ENCODE measurements at places on chromosomes 4 and X.

DNA sequence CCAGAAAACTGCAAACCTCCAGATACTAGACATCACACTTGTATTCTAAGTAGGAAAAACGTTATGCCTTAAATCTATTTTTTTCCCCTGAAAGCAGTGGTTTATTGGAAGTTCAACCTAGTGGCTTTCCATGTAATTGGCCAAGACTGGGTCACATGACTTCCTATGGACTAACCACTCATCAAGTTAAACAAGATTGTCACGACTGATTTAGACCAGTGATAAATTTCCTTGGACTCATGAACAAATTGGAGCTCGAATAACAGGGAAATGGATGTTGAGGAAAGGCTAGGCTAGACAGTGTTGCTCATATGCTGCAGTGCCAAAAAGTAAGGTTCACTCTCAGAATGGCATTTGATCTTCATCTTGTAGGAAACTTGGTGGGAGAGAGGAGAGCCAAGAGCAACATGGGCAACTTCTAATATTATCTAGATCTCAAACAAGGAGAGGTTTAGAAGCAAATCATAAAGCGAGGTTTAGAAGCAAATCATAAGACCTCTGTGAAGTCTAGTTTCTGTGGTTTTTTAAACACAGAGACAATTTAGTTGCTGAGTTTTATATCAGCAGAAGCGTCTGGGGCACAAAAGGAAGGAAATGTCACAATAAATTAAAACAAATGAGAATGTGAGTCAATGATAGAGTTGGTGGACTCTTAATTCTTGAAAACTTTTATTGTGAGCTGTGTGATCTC lies 165.6 kb upstream of the BOD1L1 start:
- DNase-seq, result no peak

DNA sequence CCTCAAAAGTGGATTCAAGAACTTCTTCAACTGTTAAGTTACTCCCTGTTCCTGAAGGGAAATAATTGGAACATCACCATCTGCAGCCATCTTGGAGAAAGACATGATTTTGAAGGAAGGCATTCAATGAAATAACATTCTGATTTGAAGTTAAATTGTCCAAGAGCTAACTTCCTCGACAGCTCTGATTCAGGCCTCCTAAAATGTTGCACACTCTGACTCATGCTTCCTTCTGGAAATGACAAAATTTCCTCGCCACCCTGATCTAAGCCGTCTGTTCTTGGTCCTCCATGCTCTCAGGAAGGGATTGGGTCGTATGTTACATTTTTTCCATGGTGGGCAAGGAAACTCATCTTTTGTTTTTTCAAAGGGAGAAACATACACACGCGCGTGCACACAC lies 496.9 kb upstream of the DIPK2B start:
- no peak for DNase-seq

DNA sequence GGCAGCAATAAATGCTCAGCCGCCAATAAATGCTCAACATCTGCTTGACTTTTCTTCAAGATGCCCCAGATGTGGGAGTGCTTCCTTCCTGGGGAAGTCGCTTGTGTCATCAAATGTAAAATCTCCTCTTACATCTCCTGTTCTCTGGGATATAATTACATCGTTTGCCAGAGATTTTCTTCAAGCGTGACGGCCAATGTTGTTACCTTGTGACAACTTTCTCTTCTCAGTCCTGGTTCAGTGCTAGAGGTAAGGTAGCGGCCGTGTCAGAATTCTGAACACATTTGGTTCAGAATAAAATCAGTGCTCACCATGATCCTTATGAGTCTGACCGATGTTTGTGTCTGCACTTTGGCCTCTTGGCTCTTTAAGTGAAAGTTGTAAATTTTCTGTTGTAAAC lies 102.5 kb downstream of the ASMT start:
- DNase-seq, result no peak

- no peak for DNase-seq
Measured at GRCh38 chr4:91322961-91323360, 980.8 kb upstream of the GRID2 start.

DNA sequence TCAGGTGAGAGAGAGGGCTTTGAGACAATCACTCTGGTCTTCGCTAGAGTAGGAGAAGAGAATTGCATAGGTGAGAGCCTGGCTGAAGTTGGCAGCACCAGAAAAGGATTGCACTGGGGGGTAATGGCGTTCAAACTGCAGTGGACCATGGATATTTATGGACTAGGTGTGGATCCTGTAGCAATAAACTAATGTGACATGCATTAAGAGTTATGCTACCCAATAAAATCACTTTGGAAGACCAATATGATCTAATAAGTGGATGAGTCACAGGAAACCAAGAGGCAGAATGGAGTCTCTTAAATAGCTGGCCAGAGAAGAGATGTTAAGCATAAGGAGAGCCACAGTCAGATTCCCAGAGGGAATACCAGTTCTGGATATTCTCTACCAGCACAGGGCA lies 259.8 kb downstream of the FBXO8 start:
- no peak for DNase-seq

DNA sequence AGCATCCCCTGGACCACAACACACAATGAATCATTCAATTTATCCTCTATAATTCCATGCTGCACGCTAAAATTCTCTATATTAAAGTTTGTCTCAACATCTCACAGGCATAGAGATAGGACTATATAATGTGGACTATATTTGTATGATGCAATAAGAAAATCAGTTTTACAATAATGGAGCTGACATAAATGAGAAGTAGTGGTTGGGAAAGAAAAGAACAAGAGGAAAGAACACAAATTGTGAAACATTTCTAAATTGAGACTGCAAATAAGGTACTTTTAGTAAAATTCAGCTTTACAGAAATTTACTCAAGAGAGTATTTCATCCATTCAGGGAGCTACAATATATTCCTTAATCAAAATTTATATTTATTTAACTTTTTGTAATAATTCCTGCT lies 120.4 kb downstream of the ARAP2 start:
- DNase-seq, result no peak

DNA sequence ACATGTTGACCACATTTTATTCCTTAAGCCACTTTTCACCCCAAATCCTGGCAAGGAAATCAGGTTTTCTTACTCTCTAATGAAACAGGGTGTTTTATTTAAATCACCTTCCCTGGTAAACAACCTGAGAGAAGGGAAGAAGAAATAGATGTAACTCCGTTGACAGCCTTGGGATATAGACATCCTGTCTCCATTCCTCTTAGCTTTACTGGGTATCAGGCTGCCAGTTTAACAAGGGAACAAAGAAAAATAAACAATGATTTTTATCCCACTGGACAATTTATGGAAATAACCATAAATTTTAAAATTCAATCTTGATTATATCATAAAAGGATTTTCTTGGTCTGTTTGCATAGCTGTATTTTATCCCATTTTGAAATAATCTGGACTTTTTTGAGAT lies 49.2 kb downstream of the EDNRA start:
- no peak for DNase-seq

GRCh38 chr4:81503586-81503985 lies 31.9 kb upstream of the RASGEF1B start:
- no peak for DNase-seq

DNA sequence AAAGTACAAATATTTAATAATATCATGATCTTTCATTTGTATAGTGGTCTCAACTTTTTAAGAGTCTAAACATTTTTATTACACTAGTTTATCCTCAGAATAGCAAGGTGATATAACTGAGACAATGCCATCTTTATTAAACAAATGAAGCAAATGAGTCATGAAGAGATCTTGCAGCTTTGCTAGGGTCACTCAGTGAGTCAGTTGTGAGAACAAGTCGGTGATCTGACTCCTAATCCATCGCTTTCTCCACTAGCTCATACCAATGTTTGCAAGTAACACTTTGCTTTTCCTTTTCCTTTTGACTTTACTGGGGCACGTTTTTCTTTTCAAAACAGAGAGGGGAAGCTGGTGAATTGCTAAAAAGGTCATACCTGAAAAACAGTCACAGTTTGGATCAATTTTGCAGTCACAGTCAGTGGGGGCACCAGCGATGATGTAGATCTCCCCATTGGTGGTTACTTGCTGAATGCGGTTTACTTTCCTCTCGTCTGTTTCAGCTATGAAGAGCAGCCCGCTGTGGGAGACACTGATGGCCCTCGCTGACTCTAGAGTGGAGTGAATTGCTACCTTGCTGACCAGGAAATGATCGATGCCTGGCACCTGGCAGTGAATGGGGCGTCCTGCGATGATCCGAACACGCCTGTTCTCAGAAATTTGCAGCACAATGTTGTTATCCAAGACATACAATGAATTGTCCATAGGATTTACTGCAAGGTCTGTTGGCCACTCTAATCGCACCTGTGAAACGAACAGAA lies 75.7 kb downstream of the SH2D1A start:
- DNase-seq, result no peak

- DNase-seq, result no peak
Measured at GRCh38 chr4:105992641-105993305, 97.5 kb downstream of the NPNT start.

GRCh38 chrX:130468395-130468923 lies 66.7 kb downstream of the RBMX2 start:
- DNase-seq, result no peak

DNA sequence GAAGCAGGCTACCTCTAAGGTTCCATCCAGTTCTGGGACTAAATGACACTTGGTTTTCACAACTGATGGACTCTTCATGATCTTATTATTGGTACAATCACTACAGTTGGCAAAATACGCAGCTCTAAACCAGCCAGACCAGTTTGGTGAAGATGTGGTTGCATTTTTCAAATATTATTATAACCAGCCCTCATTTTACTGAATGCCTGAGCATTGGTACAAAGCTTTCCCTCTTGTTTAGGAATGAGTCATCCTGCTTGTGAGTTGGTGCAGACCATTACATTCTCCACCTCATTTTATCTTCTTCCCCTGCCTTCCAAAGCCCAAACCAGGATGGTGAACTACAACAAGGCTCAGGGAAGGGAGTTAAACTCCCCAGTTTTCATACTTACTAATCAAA lies 223.1 kb downstream of the KDR start:
- DNase-seq, result no peak

- no peak for DNase-seq
Measured at GRCh38 chrX:129632443-129632842, 22.3 kb downstream of the APLN start.

GRCh38 chr4:132483-132882 lies 8.2 kb downstream of the ZNF718 start:
- DNase-seq, result no peak

- DNase-seq, result no peak
Measured at GRCh38 chrX:9875801-9876200, 89.6 kb downstream of the SHROOM2 start.

- no peak for DNase-seq
Measured at GRCh38 chrX:150546711-150547153, 21.7 kb upstream of the MTM1 start.

- DNase-seq, result no peak
Measured at GRCh38 chr4:100224721-100225120, 34.5 kb upstream of the DDIT4L start.

- no peak for DNase-seq
Measured at GRCh38 chrX:155028129-155028528, 1.5 kb downstream of the FUNDC2 start.

- no peak for DNase-seq
Measured at GRCh38 chrX:130125091-130125874, 15.0 kb upstream of the ELF4 start.

GRCh38 chrX:43018031-43018430 lies 240.1 kb upstream of the PPP1R2C start:
- no peak for DNase-seq

DNA sequence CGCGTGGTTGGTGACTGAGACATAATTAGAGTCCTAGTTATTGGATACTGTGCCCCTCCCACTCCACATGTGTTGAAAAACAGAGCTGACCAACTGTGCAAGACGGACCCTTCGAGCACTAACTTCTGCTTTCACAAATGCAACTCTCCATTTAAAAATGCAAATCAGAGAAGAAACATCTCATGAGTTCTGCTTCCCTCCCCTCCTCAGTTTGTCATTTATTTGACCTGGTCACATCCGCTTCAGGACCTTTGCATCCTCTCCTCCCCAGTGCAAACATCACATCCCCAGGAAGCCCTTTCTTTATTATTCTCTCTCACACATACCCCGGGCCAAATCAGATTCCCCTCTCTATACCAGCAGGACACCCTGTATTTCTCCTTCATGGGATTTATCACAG lies 38.1 kb upstream of the NOCT start:
- peak; percentile 59 for DNase-seq

GRCh38 chrX:119721487-119721886 lies 28.5 kb upstream of the SEPTIN6 start:
- no peak for DNase-seq

DNA sequence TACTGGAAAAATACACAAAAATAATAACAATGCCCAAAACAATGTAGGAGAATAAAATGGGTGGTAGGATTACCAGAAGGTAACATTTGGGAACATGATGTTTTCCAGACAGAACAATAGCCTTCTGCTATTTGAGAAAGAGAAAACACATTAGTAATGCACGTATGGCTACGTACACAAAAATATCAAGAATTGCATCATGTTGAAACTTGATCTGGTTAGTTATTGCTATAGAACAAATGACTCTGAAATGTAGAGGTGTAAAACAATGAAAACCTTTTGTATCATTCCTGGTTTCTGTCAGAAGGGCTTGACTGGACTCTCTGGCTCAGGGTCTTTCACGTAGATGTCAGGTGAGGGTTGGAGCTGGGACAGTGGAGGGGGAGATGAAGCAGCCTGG lies 1040.0 kb downstream of the FAT4 start:
- DNase-seq, result no peak

DNA sequence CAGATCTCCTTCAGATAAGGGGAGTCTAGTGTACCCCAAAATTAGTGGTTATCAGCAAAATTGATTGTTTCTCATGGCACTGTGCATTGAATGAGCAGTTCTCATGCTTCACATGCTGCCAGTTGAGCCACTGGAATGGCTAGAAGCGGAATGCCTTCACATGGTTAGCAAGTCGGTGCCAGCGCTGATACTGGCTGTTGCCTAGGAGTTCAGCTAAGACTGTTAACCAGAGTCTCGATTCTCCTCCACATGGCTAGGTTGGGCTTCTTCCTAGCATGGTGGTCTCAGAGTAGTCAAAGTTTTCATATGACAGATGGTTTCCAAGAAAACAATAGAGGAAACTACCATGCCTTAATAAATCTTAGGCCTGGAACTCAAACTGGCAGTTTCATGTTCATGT lies 12.2 kb downstream of the ANTXR2 start:
- no peak for DNase-seq

DNA sequence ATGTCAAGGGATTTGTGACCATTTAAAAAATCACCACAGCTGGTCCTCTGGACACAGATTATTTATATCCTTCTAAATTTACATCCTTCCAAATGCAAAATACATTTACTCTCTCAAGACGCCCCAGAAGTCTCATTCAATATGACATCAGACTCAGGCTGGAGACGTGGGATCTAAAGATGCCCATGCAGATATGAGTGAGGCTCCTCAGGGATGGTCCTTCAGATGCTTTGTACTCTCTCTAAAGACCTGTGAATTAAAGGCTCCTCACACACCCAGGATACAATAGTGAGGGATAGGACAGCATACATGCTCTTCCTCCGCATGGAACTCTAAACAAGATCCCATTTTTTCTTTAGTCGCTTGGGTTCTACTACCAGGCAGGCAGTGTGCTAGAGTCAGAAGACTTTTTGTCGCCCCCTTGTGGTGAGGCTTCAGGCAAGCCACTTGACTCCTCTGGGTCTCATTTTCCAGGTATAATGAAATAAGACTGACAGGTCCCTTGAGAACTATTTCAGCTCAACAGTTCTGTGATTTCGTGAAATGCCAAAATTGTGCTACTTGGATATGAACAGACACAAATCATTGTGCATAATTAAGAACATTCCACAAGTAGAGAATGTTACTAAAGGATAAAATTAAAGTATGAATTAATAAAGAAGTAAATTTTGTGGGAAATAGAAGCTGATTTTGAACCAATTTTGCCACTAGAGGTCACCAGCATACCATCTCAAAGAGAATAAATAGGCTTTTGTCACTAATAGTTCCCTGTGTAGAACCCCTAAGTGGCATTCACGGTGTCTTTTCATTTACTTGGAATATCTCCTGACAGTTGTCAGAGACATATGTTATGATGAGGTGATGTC lies 13.7 kb upstream of the SCOC start:
- peak; percentile 53 for DNase-seq

All from GM13977 (cell line).